Activated naive CD4-positive, alpha-beta T cell (primary cell): ENCODE measurements at places on chromosomes 7 and 10.

- no peak for DNase-seq
Measured at GRCh38 chr7:46853451-46853850, 728.5 kb downstream of the TNS3 start.

DNA sequence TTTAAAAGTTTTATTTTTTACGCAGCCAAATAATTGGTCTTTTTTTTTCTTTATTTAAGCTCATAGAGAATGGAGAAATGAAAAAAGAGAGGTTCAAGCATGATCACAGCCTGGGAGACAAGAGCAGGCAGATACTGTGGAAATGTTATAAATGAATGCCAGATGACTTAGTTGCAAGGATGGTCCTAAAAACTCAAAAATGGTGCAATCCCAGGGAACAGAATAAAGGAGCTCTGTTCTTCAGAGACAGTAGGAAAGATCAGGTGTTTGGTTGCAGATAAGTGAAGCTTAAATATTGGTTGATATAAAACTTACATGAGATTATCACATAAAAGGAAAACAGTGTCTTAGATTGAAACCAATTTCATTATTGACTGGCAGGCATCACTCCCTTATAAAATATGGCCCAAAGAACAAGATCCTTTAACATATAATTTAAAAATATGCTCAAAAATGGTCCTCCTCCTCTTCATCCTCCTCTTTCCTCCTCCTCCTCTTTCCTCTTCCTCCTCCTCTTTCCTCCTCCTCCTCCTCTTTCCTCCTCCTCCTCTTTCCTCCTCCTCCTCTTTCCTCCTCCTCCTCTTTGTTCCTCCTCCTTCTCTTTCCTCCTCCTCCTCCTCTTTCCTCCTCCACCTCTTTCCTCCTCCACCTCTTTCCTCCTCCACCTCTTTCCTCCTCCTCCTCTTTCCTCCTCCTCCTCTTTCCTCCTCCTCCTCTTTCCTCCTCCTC lies 18.6 kb downstream of the GNAT3 start:
- no peak for DNase-seq

GRCh38 chr7:95608359-95609173 lies 12.2 kb upstream of the PDK4 start:
- no peak for DNase-seq

- no peak for DNase-seq
Measured at GRCh38 chr10:79346012-79346340, 1.3 kb upstream of the PPIF start.

GRCh38 chr10:19816411-19817230 lies at the start of gene PLXDC2:
Gene PLXDC2 (plus strand): TSS chr10:19816432.
- no peak for DNase-seq

DNA sequence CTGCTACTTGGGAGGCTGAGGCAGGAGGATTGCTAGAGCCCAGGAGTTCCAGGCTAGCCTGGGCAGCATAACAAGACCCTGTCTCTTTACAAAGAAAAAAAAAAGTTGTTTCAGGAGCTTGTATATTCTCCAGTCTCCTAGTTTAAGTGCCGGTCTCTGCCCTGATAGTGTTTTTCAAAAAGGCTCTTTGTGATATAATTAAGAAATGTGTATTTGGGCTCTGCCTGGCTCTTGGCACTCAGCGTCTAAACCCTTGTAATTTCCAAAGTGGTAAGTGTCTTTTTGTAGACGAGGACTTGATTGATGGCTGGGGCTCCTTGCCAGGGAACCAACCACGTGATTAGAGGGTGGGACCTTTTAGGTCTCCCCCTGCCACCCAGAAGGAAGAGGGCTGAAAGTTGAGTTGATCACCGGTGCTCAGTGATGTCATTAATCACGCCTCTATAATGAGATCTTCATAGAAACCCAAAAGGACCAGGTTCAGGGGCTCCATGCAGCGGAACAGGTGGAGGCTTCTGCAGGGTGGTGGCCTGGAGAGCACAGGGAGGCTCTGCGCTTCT lies 4.4 kb downstream of the EIF3B start:
- DNase-seq, result no peak

GRCh38 chr10:45457487-45457886 lies 83.5 kb downstream of the ALOX5 start:
- no peak for DNase-seq

- no peak for DNase-seq
Measured at GRCh38 chr10:73908853-73909539, 1.9 kb upstream of the PLAU start.

GRCh38 chr7:20153999-20154398 lies 63.2 kb downstream of the MACC1 start:
- DNase-seq, result no peak
